Omental fat pad (tissue), 4 donors: ENCODE measurements at places on chromosomes 12 and 14. TPM values are rescaled to one million over a fixed set of nuclear protein-coding genes. Genes with fewer than 3 reads are reported as not detected.

DNA sequence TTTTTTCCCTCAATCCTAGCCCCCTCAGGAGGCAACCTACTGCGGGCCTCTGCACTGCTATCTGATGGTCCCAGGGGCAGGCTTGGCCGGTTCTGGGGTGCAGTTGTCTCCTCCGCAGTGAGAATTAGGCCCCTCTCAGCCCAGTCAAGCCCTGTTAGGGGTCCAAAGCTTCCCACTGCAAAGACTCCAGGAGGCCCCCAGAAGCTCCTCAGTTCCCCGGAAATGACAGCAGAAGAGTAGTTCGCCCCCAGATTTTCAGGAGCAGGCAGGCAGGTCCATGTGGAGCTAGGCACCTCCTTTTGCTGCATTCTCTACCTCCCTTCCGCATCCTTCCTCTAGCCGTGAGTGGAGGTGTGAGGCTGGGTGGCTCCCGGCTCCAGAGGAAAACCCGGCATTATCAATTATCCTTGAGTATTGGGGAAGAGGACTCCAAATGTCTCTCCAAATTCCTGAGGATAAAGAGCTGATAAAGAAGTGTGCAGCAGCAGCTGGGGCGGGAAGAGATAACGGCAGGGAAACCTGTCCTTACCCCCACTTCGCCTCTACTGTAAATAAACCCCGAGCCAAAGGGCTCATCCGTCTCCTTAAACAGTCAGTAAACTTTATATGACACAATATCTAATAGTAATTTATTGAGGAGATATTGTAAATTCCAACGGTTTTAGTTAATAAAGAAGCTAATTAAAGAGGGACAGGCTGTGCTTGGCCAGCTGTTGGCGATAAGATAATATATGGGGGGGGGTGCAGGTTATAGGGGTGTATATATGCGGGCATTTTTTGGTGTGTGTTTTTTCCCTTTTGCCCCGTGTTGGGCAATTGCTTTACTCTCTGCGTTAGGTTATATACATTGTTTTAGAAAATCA lies 641 bp upstream of the HOXC12 start:
- DNase-seq, result no peak

DNA sequence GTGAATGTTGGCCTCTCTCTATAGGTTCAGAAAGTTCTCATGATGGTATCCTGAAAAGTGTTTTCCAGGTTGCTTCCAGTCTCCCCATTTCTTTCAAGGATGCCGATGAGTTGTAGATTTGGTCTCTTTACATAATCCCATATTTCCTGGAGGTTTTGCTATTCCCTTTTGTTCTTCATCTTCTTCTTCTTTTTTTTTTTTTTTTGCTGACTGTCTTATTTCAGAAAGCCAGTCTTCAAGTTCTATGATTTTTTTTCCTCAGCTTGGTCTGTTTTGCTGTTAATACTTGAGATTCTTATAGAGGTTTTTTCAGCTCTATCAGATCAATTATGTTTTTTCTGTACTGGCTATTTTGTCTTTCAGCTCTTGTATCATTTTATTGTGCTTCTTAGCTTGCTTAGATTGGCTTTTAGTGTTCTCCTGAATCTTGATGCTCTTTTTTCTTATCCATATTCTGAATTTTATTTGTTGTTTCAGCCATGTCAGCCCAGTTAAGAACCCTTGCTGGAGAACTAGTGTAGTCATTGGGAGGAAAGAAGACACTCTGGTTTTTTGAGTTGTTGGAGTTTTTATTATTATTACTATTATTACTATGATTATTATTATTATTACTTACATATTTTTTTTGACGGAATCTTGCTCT lies 124.4 kb downstream of the FUT8 start:
- DNase-seq, result no peak

GRCh38 chr12:47717046-47717442 lies 8.2 kb downstream of the ENDOU start:
- no peak for DNase-seq

ADAM21 gene
- total RNA-seq, result not detected

GRCh38 chr12:10027721-10028120 lies 2.8 kb upstream of the CLEC9A start:
- DNase-seq, result no peak

GUCY2C gene
- total RNA-seq, result not detected

- no peak for DNase-seq
Observed at GRCh38 chr12:93908846-93909567, 231.8 kb downstream of the CRADD start.

DNA sequence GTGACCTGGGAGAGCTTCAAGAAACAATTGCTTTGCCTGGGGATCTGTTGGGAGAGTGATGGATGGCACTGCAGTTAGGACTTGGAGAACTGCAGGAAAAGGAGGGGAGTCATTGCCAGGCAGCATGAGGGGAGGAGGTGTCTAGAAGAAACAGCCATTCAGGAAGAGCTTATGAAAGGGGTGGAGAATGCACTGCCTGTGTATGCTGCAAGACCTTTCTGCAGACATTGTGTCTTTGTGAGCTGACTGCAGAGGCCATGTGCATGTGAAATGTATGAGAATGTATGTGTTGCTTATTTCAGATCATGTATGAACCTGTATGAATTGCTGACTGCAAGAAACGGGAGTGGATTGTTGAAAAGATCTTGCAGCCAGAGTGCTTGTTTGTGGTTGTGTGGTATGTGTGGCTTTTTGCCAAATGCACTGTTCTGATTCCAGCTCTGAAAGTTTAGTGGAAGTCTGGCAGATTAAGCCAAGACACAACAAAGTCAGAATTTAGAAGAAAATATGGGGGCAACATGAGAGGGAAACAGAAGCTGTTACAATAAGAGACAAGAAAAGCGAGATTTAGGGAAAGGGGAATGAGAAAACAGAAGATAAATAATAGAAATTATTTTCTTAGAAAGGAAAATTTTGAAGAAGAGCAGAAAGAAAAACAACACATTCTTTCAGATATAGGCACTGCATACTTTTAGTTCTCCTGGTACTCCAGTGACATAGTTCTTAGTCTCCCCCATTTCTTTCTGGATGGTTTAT lies 9.8 kb upstream of the RIMKLB start:
- no peak for DNase-seq

BMAL2 gene
- 5.6 TPM for total RNA-seq

DNA sequence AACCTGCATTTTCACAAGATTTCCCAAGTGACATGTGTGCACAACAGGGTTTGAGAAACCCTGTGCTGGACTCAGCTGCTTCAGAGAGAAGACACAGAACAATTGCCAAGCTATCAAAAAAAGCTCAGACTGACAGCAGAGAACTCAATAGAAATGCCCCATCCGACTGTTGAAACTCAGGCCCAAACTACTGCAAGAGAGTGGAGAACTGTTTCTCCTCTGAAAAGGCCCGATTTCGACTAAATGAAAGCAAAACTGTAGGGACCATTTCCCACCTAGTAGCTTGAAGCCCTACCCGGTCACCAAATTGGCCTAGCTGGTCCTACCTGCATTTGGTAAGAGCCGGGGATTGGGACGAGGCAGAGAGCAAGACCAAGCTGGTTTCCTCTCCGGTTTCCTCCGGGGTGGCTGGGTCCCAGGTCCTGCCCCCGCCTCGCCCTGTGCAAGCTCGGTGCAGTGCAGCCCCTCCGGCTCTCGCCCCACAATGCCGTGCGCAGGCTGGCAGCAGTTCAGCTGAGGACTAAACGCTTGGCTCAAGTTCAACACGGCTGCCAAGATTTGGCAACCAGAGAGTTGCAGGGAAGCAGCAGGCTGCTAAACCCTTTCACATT lies 1180.6 kb downstream of the VRK1 start:
- DNase-seq, result peak; percentile 39

GRCh38 chr12:110785240-110785639 lies 42.5 kb upstream of the PPP1CC start:
- DNase-seq, result no peak

PTGDR gene
- total RNA-seq, result 2.1 TPM

GRCh38 chr12:103627189-103627855 lies 40.2 kb downstream of the STAB2 start:
- no peak for DNase-seq

GRCh38 chr12:114747012-114747858 lies 63.3 kb upstream of the TBX3 start:
- DNase-seq, result no peak

DNA sequence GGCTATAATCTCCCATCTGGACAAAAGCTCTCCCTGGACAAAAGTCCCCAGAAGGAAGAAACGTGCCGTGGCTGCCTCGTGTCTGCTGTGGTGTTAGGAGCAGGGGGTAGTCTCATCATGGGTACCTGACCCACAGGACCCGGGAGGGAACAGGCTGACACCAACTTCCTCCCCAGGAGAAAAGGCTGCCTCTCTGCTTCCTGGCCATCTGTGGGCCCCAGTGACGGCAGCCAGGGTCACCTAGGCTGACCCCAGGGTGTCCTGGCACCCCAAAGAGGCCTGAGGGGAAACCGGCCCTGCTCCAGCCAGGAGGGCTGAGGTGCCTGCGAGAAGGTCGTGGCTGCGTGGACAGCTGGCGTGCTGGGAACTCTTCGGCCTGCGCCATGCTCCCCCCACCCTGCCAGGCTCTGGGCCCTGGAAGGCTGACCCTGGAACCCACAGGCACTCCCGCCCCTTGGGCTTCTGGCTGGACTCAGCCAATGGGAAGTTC lies 133.9 kb downstream of the RFLNA start:
- DNase-seq, result no peak

ZDHHC22 gene
- not detected for total RNA-seq

SCN8A gene
- 0.60 TPM for total RNA-seq

TSHR gene
- 0.79 TPM for total RNA-seq

GRCh38 chr14:85764822-85765221 lies 234.9 kb downstream of the FLRT2 start:
- no peak for DNase-seq

DNA sequence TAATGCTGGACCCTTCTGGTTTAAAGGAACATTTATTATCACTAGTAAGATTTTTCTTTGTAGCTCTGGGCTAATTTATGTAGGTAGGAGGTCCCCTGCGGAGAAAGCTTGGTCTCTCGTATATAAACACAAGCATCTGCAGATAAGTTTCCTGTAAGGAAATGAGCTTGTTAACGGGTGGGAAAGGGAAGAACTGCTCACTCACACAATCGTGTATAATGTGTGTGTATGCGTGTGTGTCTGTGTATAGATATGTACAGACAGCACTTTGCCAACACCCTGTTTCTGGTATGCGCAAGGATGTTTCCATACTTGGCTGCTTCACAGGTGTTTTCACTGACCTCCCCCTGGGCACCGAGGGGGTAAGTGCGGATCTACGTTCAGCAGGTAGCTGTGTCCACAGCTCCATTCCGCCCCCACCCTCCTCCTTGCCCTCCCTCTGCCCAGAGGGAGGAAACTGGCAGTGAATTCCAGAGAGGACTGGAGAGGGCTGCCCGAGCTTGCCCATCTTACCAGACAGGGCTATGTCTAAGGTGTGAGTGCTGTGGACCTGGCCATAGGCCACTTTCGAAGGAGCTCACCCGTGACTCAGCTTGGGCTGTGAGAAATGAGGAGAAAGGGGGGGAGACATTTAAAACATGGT lies 65.2 kb downstream of the NINJ2 start:
- no peak for DNase-seq

DNA sequence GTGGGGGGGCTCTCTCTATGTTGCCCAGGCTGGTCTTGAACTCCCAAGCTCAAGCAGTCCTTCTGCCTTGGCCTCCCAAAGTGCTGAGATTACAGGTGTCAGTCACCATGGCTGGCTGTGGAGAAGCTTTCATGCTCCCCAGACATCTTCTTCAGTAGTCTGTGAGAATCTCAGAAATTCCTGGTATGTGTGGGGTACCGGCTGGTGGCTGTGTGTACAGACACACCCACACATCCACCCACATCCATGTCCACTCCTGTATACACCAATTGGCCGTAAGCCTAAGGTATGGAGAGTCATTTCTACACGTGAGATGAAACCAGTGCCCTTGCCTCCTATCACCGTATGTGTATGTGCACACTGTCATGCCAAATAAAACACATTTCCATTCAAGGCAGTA lies 27.8 kb downstream of the GPRC5D start:
- DNase-seq, result no peak

GRCh38 chr12:39081910-39082309 lies 176.5 kb upstream of the CPNE8 start:
- DNase-seq, result no peak

CLEC6A gene
- not detected for total RNA-seq

- DNase-seq, result no peak
Observed at GRCh38 chr14:91953170-91953985, 5.9 kb upstream of the FBLN5 start.

TOGARAM1 gene
- total RNA-seq, result 14.3 TPM

CHST11 gene
- 12.2 TPM for total RNA-seq

- no peak for DNase-seq
Observed at GRCh38 chr12:105331805-105332251, 1.3 kb downstream of the C12orf75 start.

DPF3 gene
- 3.8 TPM for total RNA-seq

GRCh38 chr12:12523229-12523628 lies 39.4 kb downstream of the DUSP16 start:
- no peak for DNase-seq

TCTN1 gene
- total RNA-seq, result 30.4 TPM

SLCO1B1 gene
- total RNA-seq, result not detected

- peak; percentile 53 for DNase-seq
Observed at GRCh38 chr12:53500142-53500775, 824 bp upstream of the TARBP2 start.

ZBTB42 gene
- 3.0 TPM for total RNA-seq

DNA sequence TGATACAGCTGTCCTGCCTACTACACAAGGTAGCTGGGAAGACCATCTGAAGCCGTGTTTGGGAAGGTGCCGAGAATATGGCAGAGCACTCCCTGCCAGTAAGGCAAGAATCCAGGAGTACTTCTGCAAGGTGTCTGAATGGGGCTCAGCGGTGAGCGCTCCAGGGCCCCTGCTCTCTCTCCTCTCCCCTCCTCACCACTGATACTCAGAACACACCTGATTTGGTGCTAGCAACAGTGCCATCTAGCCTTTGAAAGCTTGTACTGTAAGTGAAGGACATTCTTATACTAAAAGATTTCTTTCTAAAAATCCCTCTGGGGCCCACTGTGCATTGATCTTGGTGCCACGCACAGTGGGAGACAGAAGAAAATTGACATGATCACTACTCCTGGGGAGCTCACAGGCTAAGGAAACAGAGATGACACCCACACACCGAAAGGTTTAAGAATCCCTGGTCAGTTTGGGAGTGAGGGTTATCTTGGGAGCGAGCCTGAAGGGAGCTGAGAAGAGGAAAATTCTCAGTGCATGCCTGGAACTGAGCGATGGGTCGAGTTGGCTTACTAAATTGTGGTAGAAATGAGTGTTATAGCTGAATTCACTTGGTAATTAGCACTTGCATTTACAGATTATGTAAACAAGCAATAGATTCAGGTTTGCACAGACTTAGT lies 216.9 kb downstream of the NTF3 start:
- DNase-seq, result no peak

DNA sequence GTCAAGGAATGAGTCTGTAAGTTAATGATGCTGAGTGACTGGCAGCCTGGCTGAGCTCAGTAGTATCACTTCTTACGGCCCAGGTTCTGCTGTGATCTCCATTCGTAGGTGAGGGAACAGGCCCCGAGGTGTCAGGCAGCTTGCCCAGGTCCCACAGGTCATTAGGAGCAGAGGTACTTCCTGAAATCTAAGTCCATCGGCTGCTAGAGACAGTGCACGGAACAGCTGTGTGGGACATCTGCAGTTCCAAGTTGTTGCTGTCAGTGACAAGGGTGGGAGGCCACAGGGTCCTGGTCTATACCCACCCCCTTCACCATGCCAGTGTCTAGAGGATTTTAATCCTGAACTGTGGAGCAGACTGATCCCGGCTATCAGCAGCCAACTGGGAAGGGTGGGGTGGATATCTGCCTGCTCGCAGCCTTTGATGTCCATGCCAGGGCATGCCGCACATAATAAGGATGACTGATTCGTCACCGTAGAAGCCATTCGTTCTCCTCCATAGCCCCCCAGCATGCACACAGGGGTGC lies 82.3 kb upstream of the RIN3 start:
- no peak for DNase-seq
